A549 treated with CORT108297 at 1 μM for 4 hours (cell line): ENCODE measurements at places on chromosomes 1 and 21. TPM values are rescaled to one million over a fixed set of nuclear protein-coding genes. Genes with fewer than 3 reads are reported as not detected.

The MFAP2 gene
- 0.35 to 0.62 TPM (median 0.45 TPM) in 5 replicates for total RNA-seq

The INTS7 gene
- 20.3 to 22.8 TPM (median 21.0 TPM) in 5 replicates for total RNA-seq

The ARHGEF10L gene
- 4.8 to 8.5 TPM (median 6.9 TPM) in 5 replicates for total RNA-seq

The FCER1G gene
- 0.16 to 0.36 TPM in 2 of 5 replicates, not detected in the others for total RNA-seq

The MPL gene
- total RNA-seq: 0.14 TPM in 1 of 5 replicates, not detected in the others
